ENCODE measurements at places on chromosomes 7 and 10. TPM values are rescaled to one million over a fixed set of nuclear protein-coding genes. Genes with fewer than 3 reads are reported as not detected.

- H3K36me3 ChIP-seq, result no peaks in the 10 kb centered on the region
- no peak for DNase-seq
- peak overlapping the region; percentile 100 for H3K27ac ChIP-seq
- peaks cover 59% of the 10 kb centered on the region for H3K4me1 ChIP-seq
- peak overlapping the region; percentile 91 for H3K4me3 ChIP-seq
- H3K27me3 ChIP-seq, result no peaks in the 10 kb centered on the region
These were observed 844 bp upstream of the KAT6B start for GRCh38 chr10:74825371-74826141.

DNA sequence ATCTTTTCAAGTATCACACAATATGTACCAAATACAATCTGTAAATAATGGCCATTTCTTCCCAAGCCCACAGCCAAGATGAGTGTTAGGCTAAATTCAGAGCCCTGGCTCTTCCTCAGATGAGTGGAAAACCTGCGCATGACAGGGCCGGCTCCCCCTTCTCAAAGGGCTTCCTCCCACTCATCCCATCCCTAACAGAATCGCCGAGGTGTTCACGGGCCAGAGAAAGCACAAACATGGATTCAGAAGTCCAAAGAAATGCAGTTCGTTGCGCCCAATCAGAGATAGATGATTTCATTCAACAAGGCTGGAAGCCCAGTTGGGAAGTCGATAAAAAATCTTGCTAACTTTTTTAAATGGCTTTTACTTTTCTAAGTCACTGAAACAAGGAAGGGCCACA lies 121.8 kb downstream of the UBE2H start:
- H3K4me1 ChIP-seq, result peaks cover 13% of the 10 kb centered on the region
- H3K4me3 ChIP-seq, result no peak overlapping the region
- H3K27ac ChIP-seq, result no peak overlapping the region
- no peaks in the 10 kb centered on the region for H3K27me3 ChIP-seq

DNA sequence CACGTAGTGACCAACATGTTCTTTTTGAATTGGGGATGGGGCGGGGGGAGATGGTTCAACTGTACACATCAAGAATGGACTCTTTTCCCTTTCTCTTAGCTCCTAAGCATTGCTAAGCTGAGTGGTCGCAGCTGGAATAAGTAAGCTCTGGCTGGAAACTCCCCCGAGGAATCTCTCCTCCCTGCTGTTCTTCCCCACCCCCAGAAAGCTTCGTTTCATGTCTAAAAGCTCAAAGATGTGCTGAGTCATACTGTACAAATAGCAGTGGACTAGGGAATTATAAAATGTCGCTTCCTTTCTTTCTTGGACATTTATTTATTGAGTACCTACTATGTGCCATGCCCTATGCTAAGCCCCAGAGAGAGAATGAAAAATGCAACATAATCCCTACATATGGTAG lies 191.1 kb upstream of the ADO start:
- no peaks in the 10 kb centered on the region for H3K36me3 ChIP-seq
- H3K27me3 ChIP-seq, result no peaks in the 10 kb centered on the region
- no peak overlapping the region for H3K27ac ChIP-seq
- H3K4me3 ChIP-seq, result no peak overlapping the region

GRCh38 chr7:123502201-123502600 lies 32.2 kb downstream of the IQUB start:
- no peaks in the 10 kb centered on the region for H3K36me3 ChIP-seq
- H3K27me3 ChIP-seq, result peaks cover 3% of the 10 kb centered on the region
- DNase-seq, result no peak
- H3K4me1 ChIP-seq, result no peaks in the 10 kb centered on the region

The KIF5B gene
- total RNA-seq, result 104 TPM

The GPR158 gene
- total RNA-seq, result not detected

GRCh38 chr7:93973134-93973533 lies 31.0 kb downstream of the BET1 start:
- no peaks in the 10 kb centered on the region for H3K27me3 ChIP-seq
- no peaks in the 10 kb centered on the region for H3K36me3 ChIP-seq
- H3K4me3 ChIP-seq, result no peak overlapping the region
- DNase-seq, result no peak
- H3K27ac ChIP-seq, result no peak overlapping the region

The MLXIPL gene
- total RNA-seq, result 13.5 TPM

DNA sequence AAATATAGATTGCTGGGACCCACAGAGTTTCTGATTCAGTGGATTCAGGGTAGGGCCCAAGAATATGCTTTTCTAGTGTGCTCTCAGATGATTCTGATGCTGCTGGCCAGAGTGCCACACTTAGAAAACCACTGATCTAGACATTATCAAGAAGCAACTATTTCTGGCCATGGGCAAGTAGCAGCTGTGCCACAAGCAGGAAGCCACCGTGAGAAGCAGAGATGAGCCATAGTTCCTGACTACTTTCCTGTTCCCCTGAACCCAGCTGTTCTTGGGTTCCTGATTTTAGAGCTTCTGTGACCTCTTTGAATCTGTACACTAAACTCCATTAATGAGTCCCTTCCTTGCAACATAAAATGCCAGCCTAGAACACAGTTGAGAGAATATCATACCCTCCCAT lies 38.1 kb upstream of the PIK3AP1 start:
- H3K27me3 ChIP-seq, result no peaks in the 10 kb centered on the region
- H3K27ac ChIP-seq, result no peak overlapping the region
- DNase-seq, result no peak
- H3K4me1 ChIP-seq, result no peaks in the 10 kb centered on the region

The TNKS2 gene
- 33.1 TPM for total RNA-seq

The TMEM139 gene
- total RNA-seq, result 0.15 TPM

DNA sequence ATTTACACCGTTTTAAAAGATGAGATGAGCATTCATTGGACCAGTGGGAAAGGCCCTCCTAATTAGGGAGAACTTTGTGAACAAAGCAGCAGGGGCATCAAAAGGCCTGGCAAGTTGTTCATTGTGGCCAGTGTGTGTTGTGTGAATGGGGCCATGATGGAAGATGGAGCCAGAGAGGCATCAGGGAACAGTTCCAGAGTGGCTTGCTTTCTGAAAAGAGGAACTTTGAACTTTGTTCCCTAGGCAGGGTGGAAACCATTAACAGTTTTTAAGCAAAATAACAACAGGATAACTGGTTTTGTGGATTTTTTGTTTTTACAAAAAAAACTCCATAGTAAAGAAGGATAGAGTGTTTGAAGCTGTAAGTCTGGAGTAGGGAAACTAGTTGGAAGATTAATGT lies 12.5 kb downstream of the SUV39H2 start:
- no peaks in the 10 kb centered on the region for H3K36me3 ChIP-seq
- no peak for DNase-seq
- H3K4me1 ChIP-seq, result no peaks in the 10 kb centered on the region

All from esophagus squamous epithelium (tissue), 5 donors.